ENCODE measurements at places on chromosomes 5 and 9.
A peak's percentile ranks its signal among the peaks of the same experiment; 100 is the strongest.

DNA sequence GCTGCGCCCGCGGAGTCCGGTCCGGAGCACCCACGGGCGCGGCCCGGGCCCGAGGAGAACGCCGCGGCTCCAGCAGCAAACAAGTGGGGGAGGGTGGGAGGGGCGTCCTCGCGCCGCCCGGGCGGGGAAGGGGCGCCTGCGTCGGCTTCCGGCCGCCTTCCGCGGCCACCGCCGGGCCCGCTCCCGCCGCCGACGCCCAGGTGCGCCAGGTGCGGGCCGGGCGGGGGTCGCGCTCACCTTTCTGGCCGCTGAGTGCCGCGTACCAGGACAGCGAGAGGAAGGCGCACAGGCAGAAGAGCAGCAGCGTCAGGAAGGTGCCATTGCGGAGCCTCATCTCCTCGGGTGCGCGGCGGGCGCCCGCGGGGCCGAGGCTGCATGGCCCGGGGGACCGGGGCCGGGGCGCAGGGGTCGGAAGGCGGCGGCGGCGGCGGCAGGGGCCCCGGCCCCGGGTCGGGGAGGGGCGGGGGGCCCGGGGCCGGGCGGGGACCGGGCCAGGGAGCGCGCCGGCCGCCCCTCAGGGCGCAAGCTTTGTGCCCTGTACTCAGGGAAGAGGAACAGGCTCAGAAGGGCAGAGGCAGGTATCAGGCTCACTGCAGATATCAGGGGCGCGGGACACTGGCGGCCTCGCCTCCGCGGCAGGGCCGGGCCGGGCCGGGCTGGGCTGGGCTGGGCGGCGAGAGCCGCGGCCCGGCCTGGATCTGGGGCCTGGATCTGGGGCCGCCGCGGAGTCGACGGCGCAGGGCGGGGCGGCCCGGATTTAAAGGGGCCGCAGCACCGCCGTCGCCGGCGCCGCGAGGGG lies at the start of gene MGAT4B:
MGAT4B (minus strand) TSS at position 617 of the 799 bp plus-strand sequence; CDS start at position 334, 283 bp downstream.
- DNase-seq, result peak; percentile 70

DNA sequence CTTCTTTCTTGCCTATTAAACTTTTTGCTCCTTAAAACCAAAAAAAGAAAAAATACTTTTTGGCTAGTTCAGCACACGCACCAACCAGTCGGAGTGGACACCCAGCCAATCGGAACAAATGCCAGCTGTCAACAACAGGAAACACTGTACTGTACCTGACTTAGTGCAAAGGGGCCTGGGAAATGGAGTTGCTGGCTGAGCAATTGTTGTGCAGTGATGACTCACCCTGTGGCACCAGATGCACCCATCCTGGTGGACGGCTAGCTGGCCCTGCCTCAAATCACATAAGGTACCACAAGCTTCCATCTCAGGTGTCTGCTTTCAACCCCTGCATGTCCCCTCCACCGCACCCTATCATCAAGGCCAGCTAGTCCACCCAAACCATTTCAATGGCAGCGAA lies 20.9 kb downstream of the FOXE1 start:
- DNase-seq, result no peak

GRCh38 chr5:36728697-36729543 lies 122.5 kb downstream of the SLC1A3 start:
- DNase-seq, result peak; percentile 23

GRCh38 chr5:125198270-125198974 lies 452.0 kb upstream of the ZNF608 start:
- no peak for DNase-seq

DNA sequence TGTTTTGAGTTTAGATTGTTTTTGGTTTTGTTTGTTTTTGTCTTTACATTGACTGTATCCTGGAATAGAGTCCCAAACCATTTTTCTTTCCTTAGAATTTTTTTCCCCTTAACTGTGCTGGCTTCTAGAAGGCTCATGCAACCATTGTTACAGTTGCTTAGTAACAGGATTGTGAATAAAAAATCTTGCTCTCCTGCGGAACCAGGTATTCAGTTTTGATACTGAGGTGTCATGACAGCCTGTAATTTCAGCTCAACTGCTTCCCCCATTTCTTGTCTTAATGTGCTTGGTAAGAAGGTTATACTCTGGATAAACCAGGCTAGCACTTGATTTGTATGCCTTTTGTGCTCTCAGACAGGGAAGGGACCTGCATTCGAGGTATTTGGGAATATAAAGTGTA lies 42.1 kb downstream of the FOCAD start:
- no peak for DNase-seq

DNA sequence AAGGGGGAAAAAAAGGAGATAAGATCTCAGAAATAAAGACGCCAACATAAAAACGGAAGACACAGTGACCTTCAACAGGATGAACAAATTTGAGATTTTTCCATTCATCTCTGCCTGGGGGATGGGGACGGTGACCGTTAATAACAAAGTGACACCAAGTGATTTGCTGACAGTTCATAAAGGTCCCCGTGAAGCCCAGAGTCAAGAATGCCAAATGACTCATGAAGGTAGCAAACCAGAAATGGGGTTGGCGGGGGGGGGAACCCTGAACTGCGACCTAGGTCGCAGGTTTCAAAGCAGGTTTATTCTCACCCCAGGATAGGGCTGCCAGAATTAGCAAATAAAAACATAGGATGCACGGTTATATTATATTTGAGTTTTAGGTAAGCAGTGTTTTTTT lies 21.1 kb upstream of the SHB start:
- DNase-seq, result no peak

DNA sequence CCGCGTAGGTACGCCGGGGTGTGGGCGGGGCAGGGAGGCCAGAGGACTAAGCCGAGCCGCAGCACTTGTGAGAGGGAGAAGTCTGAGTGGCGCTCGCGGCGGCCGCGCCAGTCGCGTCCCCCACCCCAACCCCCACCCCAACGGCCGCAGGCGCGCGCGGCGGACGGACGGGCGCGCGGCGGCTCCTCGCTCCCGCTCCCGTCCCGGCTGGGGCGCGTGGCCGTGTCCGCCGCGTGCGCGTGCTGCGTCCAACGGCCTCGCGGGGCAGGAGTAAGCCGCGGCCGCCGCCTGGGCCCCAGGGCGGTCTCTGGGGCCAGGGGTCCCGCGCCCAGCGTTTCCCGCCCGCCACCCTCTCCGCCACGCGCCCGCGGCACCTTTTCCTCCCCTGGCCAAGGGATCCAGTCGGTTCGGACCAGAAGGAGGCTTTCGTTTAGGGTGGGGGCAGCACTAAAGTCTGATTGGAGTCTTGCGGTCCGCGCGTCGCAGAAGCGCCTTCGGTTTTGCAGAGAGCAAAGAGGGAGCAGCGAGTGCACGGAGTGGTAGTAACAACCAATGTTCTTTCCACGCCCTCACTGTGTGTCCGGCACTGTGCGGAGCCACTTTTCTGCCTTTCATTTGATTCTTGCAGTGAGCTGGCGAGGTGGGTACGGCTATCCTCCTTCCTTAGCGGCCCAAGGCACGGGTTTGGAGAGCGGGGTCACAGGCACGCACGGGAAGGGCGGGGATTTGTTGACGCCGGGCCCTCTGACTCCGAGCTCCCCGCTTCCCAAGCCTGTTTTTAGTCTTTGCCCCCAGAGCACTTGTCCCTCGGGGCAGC lies 483 bp downstream of the G3BP1 start:
- peak; percentile 51 for DNase-seq

GRCh38 chr9:130028493-130029222 lies 14.3 kb downstream of the FNBP1 start:
- DNase-seq, result no peak

GRCh38 chr9:14343261-14344031 lies 29.5 kb upstream of the NFIB start:
- DNase-seq, result no peak

GRCh38 chr5:83927140-83927733 lies 206.6 kb upstream of the HAPLN1 start:
- DNase-seq, result peak; percentile 32

DNA sequence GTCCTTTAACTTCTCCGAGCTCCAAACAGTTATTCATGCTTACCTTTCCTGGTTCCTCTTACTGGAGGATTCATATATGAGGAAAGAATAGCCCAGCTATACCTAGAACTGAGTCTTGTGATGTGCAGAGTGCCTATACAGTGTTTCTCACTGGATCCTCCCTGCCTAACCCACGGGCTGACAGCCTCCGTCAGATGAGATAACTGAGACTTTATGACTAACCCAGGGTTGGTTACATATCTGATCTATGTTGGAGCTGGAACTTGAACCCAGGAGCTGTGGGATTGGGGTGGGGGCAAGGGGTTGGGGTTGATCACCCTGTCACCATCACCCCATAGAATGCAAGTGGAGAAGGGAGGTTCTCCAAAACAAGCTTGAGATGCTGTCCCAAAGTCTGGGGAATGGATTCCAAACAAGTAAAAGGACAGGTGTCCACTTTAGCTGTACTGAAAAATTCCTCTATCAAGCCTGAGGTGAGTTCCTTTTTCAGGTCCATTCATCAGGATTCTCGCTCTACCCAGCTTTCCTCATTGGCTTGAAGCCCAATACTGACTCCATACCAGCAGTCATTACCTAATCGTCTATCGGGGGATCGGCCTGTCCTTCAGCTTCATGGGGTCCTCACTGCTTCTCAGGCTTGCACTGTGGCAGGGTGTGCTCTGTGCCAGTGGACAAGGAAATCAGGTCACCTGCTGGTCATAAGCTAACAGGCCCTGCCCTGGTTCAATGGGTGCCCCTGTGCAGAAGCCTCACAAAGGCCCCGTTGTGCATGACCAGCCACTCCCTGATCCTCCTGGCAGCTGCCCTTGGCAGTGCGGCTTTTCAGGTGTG lies 100.6 kb downstream of the ARHGAP26 start:
- no peak for DNase-seq

- DNase-seq, result no peak
Measured at GRCh38 chr5:1824109-1824821, 23.1 kb downstream of the NDUFS6 start.

- no peak for DNase-seq
Measured at GRCh38 chr5:170599756-170600155, 95.9 kb downstream of the KCNIP1 start.

DNA sequence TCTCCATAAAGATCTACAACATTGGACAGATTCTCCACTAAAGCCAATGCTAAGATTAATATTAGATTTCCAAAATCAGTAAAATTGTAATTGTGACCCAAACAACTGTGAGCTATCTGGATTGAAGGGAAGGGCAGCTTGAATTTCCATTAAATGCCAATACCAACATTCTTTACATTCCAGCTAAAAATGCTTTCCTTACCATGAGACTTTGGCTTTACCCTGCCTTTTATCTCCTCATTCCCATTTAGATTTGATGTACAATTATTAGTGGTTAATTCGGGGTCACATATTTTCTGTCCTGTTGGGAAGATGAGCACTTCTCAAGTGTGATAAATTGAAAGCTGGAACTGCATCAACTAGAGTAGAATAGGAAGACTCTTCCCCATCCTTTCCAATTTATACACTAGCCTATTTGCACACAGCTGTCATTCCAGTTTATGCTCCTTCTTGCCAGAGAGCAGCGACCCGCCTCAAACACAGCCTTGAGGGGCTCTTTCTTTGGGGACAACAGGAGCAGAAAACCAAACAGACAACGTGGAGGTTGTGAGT lies 33.1 kb upstream of the MYOT start:
- DNase-seq, result no peak

DNA sequence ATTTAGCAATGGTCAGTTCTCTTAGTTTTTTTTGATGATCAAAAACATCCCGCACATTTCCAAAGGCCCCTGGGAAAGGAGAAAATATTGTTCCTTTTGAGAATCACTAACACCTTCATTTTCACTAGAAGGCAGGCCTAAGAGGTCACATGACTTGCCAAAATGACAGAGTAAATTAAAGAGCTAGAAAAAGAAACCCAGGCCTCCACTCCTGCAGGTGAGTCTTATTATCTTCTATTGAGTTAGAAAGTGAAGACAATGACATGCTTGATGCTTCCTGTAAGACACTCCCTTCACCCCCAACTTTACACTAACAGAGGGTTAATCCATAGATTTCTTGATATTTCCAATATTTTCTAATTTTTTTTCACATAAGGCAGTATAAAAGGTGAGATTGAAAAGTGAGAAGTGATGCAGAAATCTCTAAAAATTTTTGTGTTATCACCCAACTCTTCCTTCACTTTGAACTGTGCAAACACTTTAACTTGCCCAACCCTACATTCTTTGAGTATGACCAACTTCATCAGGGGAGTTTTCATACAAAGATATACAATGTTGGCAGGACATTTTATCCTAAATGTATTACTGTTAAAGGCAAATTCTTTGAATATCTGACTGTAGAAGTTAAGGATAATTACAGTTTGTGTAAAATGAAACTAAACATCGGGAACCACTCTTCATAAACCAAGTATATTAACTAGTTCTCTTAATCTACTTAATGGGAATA lies 57.1 kb downstream of the SUB1 start:
- DNase-seq, result no peak

GRCh38 chr9:114925039-114925438 lies 5.4 kb downstream of the TNFSF8 start:
- DNase-seq, result no peak

GRCh38 chr5:81553567-81554212 lies 159.8 kb upstream of the ACOT12 start:
- DNase-seq, result no peak

- no peak for DNase-seq
Measured at GRCh38 chr9:8895106-8895860, 1095.7 kb upstream of the DMAC1 start.

GRCh38 chr9:82020331-82020730 lies 31.8 kb downstream of the SPATA31D1 start:
- DNase-seq, result no peak

DNA sequence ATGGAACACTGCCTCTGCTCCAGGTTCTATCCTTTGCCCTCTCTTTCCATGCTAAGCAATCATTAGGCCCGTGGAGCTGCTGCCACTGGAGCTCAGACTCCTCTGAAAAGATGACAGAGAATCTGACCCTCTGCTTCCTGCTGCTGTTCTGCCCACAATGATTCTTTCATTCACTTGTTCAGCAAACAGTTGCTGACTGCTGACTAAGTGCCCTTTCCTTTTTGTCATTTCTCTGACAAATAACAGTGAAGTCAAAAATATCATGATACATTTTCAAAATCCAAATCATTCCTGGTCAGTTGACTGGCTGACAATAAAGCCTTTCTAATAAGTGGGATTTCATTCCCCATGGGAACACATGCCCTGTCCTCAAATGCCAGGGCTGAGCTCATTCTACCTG lies 110.1 kb downstream of the SIL1 start:
- no peak for DNase-seq

DNA sequence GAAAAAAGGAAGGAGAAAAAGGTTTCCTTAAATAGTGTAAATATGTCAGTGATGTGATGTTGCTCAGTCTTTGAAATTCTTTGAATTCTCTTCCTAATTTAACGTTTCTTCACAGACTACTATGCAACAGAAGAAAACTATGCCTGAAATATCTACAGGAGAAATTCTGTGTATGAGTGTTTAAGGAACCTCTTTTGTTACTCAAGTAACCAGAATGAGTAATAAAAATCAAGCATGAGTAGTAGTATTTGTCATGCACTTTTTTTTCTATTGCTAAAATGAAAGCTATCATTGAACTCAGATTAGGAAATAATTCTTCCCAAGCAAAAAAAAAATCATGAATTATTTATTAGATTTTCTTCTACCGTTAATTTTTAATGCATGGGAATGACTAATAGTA lies 20.3 kb upstream of the THG1L start:
- DNase-seq, result no peak

GRCh38 chr5:103793595-103794182 lies 231.1 kb upstream of the NUDT12 start:
- DNase-seq, result no peak
